LHCN-M2 (cell line): ENCODE measurements at places on chromosomes 3 and 15.

- DNase-seq: no peak
These were observed 357.2 kb downstream of the PDCD6IP start for GRCh38 chr3:34155666-34156065.

DNA sequence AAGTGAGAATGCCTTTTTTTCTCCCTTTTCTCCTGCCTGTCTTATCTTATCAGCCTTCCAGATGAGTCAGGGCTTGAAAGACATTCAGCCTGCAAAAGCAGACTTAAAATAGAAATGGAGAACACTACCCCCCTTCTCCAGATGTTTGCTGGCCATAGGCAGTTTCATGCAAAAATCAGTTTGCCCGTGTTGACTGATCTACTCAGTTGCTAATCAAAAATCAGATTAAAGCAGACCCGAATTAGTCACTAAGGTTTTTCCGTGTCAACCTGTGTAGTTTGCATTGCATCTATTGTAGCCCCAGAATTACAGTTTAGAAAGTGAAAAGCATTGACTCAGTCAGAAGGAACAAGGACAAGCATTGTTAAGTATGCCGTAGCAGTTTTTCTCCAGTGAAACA is 56.2 kb downstream of the IL5RA start:
- DNase-seq: no peak

DNA sequence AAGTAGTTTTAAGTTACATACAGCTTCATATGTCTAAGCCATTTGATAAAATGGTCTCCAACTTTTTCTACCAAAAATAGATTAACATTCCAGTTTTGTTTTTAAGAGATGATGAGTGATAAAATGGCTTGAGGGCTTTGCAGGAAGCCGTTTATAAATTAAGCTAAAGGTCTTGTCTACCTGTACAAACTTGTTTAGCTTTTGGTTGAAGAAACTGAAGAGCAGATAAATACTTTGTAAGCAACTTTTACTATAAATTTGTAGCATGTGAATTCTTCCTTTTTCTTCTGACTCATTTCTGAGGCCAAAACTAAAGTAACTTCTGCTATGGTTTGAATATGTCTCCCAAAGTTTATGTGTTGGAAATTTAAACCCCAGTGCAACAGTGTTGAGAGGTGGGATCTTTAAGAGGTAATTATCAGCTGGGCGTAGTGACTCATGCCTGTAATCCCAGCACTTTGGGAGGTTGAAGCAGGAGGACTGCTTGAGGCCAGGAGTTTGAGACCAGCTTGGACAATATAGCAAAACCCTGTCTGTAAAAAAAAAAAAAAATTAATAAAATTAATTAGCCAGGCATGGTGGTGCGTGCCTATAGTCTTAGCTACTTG is 8.2 kb upstream of the NEDD4 start:
- no peak for DNase-seq

- DNase-seq: no peak
These were observed 1.3 kb upstream of the SLITRK3 start for GRCh38 chr3:165197481-165197800.

GRCh38 chr3:10770981-10771380 is 45.0 kb upstream of the SLC6A11 start:
- no peak for DNase-seq

GRCh38 chr3:42733501-42734262 is 31.1 kb upstream of the HHATL start:
- DNase-seq: no peak

DNA sequence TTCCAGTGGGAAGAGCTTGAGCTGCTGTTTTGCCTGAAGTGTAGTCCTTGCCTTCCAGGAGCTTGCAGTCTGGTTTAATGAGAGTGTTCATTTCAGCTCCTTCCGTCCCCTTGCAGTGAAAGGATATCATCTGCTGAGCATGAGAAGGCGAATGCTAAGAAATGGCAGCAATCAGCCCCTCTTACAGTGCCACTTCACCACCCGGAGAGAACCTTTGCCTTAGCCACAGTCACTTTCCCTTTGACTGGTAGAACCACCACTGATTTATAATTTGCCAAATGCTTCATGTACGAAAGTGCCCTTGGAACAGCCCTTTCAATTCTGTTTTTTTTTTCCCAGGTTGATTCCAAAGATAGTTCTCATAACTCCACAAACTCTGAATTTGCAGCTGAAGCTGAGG is 11.5 kb downstream of the TATDN2 start:
- no peak for DNase-seq

- no peak for DNase-seq
These were observed 10.2 kb downstream of the ATP10A start for GRCh38 chr15:25852661-25853524.

DNA sequence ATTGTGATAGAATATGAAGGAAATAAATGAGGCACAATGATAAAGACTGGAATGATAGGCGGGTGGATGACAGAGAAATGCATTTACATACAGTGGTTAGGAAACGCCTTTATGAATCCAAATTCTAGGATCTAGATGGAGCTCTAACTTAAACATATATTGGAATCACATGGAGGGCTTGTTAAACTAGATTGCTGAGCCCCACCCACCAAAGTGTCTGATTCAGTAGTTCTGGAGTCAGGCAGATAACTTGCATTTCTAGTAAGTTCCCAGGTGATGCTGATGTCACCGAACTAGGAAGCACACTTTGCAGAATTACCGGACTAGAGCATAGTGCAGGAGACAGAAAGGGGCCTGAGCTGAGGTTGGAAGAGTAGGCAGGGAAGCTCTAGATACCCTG is 837.2 kb downstream of the FHIT start:
- DNase-seq: no peak

DNA sequence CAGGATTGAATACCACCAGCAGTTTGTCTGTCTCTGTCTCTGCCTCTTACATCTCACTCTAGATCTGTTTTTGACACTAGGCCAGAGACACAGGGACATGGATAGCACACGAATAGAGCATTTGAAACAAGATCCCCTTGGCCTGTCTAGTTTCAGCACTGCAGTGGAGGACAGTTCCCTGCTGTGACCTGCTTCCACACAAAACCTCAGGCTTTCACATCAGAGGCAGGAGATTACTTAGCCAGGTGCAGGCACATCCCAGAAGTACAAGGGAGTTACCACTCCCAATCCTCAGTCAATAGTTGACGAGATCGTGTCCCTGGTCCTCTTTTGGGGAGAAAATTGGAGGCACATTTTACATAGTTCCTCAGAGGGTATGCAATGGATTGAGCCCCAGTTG is 34.0 kb upstream of the CCK start:
- DNase-seq: peak; percentile 38

GRCh38 chr3:55445551-55445950 is 41.6 kb downstream of the WNT5A start:
- no peak for DNase-seq

DNA sequence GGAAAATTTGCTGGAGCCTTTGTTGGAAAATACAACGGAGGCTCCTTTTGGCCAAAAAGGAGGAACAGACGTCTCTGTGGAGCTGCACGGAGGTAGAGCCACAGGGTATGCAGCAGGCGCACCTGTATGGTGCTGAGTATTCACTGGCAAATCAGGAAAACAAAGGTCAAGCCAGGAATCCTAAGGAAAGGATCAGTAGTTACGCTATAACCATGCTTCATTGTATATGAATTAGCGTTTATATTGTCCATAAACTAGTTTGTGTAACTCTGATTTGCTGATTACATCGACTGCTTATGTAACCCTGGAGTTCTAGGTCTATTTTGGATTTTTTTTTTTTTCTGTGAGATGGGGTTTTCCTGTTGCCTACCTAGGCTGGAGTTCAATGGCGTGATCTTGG is 45.4 kb downstream of the LPP start:
- no peak for DNase-seq
